Stimulated activated CD8-positive, alpha-beta memory T cell treated with anti-CD3 and anti-CD28 coated beads, Interleukin-7, amount 100 ng/mL, for 24 hours (primary cell): ENCODE measurements at places on chromosomes 1 and 21.

DNA sequence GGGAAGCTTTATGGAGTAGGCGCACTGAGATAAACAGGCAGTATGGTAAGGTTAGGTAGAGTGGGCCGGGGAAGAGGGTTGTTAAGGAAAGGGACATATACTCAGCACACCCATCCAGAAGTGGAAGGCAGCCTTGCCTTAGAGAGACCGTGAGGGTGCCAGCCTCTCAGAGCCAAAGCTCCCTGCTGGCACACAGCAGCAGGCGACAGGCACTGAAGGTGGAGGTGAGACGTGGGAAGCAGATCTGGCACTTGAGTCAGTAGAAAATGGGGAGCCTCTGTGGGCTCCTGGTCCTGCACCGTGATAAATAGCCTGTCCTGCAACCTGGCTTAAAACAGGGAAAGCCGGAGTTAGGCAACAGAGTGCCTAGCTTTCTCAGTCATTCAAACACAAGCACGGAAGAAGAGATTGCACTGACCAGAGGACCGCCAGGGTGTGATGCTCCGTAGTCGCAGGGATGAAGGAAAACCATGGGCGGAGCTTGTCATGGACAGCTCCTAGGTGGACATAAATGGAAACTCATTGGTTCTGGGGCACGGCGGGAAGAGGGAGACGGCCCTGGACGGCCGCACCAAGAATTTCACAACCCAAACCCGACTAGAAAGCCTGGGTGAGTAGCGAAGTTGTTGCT is 15.5 kb downstream of the KCNK1 start:
- DNase-seq, result no peak

DNA sequence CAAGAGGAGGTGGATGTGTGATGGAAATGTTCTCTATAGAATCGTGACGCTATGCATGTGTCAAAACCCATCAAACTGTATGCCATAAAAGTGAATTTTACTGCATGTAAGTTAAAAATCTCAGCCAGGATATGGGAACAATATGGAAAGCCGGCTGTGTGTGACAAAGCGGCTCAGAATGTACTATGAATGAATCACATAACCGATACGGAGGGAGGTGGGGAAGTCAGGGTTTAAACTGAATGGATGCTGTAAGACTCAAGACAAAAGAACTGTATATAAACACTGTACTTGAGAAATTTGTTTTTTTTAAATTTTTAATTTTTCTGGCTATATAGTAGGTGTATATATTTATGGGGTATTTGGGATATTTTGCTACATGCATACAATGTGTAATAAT is 111.6 kb upstream of the PDE4B start:
- DNase-seq, result no peak

DNA sequence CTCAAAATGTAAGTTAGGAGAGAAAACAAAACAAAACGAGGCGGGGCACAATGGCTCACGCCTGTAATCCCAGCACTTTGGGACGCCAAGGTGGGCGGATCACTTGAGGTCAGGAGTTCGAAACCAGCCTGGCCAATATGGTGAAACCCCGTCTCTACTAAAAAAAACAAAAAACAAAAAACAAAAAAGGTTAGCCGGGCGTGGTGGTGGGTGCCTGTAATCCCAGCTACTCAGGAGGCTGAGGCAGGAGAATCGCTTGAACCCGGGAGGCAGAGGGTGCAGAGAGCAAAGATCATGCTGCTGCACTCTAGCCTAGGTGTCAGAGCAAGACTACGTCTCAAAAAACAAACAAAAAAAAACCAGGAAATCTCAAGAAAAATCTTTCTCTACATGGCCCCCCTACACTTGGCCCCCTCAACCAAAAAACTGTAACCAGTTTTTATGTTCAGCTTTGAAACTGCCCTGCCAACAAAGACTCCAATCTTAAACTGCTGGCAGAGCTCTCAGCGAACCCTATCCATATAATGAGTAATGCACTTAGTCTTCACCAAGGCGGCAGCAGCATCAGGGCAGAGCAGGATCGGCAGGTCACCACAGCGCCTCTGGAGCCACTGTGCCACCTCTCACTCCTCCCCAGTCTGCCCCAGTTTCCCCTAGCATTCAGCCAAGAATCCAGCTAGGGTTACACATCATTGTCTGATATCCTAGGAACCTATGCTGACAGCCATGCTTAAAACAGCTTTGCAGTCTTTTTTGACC is 71.7 kb downstream of the JAK1 start:
- DNase-seq, result no peak

GRCh38 chr1:4768553-4768952 is 114.1 kb downstream of the AJAP1 start:
- no peak for DNase-seq

GRCh38 chr1:158002022-158002630 is 8.7 kb downstream of the KIRREL1 start:
- no peak for DNase-seq

DNA sequence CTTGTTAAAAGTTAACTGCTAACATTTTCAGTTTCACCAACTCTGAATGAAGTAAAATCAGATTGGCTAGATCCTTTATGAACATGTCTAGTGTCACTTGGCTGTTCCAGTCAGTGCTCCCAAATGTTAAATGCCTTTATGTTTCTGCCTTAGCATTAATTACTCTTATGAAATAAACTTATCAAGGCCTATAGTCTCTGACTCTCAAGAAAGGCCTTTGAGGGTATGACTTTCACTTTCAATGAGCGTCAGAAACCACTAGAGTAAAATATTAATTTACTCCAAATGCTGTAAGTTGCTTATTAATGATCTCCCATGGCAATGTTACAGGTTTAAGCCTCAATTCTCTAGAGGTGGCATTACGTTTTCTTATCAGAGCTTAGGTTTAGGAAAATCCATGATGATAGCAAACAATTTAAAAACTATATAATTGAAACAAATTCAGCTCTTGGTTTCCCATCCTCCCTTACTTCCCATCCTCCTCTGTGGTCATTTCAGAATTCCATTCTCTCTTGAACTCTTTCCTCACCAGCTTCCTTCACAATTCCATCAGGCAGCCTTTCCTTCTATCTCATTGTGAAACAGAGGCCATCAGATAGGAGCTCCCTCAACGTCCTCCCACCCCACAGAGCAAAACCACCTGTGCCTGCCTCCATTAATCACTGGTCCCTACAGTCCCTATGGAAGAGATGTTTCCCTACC is 108.6 kb upstream of the COP1 start:
- DNase-seq, result no peak

DNA sequence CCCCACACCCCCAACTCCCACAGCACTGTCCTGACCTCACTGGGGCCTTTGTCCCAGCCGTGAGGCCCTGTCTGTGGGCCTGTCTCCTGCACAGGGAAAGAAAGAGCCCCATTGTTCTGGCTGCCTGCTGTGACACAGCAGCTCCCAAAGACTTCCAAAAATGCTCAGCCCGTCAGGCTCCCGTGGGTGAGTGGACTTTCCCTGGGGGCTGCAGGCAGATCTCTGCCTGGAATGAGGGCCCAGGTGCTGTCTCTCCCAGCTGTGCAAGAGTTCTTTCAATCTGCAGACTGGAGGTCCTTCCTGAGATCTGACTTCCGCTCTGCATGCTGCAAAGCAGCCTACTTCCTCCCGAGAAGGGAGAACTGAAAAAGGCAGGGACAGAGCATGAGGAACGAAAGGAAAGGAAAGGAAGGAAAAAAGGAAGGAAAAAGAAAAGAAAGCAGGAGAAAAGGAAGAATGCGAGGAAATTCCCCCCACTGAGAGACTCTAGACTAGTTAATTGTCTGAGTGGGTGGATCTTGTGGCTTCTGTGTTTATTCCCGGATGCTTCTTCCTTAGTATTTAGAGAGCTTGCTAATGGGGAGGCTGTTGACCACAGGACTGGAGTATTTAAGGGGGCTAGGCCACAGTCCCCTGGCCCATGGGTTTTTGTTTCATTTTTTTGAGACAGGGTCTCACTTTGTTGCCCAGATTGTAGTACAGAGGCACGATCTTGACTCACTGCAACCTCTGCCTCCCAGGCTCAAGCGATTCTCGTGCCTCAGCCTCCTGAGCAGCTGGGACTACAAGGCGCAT is 15.0 kb downstream of the NES start:
- no peak for DNase-seq

DNA sequence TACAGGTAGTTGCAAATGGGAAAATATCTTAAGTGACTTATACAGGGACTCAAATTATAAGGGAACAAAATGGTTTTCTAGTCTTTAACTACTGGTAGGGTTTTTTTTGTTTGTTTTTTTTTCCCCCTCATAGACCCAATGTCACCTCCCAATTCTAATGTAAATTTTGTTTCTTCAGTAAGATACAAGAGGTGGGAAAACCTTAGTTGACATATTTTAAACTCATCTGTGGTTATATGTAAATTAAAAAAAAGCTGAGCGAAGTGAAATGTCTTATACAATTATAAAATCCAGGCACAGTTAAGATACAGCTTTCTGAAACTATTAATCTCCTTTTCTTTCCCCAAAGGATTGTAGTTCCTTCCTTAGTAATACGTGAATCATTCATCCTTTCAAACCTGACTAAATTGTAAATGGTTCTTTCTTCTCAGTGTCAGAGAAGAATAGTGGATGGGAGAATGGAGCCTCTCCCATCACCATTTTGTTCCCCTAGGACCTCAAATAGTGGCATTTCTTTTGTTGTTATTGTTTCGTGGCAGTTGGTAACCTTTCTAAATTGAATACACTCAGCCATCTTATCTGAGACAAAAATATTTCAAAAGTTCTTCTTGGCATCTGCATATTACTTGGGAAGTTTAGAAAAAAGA is 11.2 kb downstream of the TSEN15 start:
- no peak for DNase-seq

GRCh38 chr1:219938706-219939105 is 10.3 kb upstream of the SLC30A10 start:
- DNase-seq, result no peak

GRCh38 chr1:195831789-195832188 is 776.5 kb downstream of the KCNT2 start:
- DNase-seq, result no peak

DNA sequence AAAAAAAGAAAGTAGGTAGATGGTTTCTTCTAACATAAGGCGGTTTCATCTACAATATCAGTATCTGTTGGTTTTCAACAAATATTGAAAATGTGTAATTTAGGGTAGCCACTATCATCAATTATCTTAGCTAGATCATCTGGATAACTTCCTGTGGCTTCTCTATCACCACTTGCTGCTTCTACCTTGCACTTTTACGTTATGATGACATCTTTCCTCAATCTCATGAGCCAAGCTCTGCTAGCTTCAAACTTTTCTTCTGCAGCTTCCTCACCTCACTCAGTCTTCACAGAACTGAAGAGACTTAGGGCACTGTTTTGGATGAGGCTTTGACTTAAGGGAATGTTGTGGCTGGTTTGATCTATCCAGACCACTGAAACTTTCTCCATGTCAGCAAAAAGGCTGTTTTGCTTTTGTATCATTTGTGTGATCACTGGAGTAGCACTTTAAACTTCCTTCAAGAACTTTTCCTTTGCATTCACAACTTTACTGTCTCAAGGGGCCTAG is 144.9 kb upstream of the HP1BP3 start:
- no peak for DNase-seq

DNA sequence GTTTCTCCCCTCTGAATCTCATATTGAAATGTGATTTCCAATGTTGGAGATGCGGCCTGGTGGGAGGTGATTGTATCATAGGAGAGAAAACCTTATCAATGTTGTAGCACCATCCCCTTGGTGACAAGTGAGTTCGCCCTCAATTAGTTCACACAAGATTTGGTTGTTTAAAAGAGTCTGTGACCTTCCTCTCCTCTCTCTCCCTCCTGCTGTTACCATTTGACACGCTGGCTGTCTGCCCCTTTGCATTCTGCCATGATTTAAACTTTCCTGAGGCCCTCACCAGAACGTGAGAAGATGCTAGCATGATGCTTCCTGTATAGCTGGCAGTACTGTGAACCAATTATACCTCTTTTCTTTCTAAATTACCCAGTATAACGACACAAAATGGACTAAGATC is 730.9 kb upstream of the PRMT6 start:
- no peak for DNase-seq

DNA sequence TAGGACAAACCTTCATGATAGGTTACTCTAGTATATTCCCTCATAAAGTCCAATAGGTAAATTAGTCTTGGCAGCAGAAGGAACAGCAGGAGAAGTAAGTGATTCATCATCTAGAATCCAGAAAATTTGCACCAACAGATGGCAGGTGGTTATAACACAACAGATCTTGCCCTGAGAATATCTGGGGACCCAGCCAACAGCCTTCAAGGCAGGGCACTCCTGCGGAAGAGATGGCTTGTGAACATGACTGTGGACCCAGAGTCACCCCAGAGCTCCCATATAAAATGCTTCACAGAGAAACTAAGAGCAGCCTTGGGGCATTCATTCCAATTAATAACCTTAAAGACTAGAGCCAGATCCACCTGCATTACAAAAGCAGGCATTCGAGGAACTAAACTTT is 7.9 kb upstream of the PLA2G2C start:
- no peak for DNase-seq

DNA sequence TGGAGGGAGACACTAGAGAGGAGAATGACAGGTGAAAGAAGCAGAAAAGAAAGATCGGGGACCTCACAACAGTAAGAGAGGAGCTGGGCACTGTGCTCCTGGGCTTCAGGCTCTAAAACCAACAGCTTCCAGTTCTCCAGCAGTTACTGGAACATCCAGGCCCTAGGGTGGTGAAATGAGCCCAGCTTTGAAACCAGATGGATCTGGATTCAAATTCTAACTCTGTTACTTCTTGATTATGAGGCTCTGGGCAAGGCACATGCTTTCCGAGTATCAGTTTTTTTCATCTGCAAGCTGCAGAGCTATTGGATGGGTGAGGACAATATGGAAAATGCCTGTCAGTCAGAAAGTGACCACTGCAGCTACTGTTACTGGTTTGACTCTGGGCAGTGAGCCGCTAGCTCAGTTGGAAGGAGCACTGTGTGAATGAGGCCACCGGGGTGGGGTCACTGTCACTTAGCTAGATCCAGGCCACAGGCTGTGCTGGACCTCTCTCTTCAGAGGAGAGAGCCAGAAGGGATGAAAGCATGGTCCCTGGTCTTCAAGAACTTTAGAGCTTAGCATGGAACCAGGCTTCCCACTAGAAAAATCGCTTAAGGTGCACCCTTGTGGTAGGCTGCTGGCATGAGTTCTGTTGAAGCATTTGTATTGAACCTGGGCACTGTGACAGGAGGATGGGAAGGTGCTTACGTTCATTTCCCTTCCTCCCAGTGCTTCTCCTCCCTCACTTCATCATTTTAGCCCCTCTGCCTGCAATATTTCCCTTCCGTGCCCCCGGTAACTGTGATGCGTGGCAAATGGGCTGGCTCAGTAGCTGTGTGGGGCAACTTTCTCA is 12.2 kb downstream of the PLEKHO1 start:
- DNase-seq, result no peak
